ENCODE measurements at places on chromosomes 5 and 9.

GRCh38 chr5:173119719-173120118 is 24.6 kb upstream of the BNIP1 start:
- no peak for DNase-seq

- DNase-seq, result no peak
Measured at GRCh38 chr5:1185629-1186350, 15.6 kb upstream of the SLC6A19 start.

GRCh38 chr5:132102944-132103331 is 29.3 kb downstream of the CSF2 start:
- no peak for DNase-seq

- no peak for DNase-seq
Measured at GRCh38 chr5:126004636-126005035, 418.6 kb upstream of the GRAMD2B start.

DNA sequence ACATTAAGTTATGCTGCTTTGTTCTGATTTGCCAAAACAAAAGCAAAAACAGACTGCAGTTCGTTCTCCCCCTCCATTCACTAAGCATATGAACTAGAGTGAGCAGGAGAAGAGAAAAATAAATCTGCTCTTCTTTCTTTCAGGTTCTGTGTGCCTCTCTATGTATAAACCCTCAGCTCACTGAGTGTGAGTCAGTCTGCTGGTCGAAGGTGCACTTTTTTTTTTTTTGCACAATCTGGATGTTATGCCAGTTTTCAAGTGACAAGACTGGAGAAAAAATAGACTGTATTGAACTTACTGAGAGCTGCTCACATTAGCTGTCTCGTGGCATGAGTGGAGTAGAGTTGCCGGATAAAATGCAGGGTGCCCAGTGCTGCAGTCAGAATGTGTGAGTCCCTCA is 244.6 kb upstream of the ATP10B start:
- DNase-seq, result no peak

DNA sequence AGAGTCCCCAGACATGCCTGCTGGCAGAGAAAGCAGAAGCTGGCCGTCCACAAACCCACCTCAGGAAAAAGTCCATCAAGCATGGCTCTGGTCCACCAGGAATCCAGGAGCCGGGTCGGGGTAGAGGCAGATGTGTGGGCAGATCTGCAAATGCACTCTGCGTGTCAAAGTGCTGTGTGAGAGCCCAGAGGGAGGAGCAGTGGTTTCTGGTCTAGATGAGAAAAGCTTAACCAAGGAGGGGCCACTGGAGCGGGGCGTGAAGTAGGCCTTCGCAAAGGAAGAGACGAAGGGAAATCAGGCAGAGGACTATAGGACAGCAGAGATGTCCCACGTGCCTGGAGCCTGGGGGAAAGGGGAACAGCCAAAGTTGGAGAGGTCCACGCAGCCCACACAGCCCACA is 40.0 kb downstream of the TTLL11 start:
- no peak for DNase-seq

- no peak for DNase-seq
Measured at GRCh38 chr9:35905051-35905781, 786 bp upstream of the HRCT1 start.

GRCh38 chr5:177489119-177489716 is 8.2 kb downstream of the PDLIM7 start:
- no peak for DNase-seq

DNA sequence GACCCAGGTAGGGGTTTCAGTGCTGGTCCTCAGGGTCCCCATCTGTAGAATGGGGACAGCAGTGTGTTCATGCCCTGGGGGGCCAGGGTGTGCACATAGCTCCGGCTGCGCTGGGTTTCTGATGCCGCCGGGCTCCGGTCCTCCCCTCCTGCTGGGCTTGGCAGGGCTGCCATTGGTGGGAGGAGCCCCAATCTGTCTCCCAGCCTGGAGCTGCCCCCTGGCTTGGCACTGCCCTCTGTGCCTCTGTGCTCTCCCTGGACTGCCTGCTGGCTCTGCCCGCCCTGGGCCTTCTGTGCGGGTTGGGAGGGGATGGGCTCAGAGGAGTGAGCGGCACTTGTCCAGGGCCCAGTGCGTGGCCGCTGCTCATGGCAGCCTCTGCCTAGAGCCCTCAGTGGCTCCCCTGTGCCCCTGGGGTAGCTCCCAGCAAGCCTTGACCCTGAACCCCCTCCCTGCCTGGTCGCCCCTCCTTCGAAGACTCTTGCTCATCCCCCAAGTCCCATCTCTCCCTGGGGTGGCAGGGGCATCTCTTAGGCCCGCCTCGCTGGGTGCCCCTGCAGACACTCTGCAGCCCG is 35.7 kb downstream of the RXRA start:
- DNase-seq, result no peak

DNA sequence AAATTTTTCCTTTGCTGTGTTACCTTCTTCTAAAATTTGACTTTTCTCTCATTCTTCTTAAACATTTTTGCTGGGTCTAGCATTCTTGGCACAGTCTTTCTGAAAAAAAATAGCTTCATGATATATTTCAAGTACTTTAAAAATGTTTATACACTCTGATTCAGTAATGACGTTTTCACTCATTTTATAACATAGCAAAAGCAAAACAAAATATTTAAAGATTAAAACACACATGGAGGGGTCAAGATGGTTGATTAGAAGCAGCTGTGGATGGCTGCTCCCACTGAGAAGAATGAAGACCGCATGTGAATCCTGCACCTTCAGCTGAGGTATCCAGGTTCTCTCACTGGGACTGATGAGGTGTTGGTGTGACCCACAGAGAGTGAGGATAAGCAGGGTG is 188.2 kb downstream of the SGCD start:
- no peak for DNase-seq

DNA sequence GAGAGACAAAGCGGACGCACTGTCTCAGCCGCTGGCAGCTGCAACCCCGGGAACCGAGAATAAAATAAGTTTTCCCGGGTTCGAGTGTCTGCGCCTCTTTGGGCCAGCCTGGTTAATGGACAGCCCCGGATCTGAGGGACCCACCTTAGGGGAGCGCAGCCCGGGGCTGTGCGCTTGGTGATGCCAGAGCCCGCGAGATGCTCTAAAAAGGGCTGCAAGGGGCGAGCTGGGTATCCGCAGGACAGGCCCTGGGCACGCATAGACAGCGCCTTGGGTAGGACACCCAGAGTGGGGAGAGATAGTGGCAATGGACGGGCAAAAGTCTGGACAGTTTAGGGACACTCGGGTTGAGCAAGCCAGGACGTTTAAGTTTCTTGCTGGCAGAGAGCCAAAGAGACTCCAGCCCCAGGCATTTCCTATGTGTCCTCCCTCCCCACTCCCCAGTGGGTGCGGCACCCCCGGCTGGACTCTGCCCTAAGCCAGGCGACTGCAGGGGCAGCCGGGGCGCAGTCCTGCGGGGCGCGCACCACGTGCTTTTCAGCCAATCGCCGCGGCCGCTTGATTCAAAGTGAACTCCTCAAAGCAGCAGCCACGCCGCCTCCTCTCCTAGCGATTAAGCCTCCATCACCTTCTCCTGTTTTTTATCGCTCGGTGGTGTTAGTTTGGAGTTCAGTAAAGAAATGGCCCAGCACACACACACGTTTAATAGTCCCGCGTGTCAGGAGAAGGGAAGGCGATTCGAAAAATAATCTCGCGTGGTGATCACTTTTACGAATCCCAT is 616 bp upstream of the ENC1 start:
- DNase-seq, result peak; percentile 65

GRCh38 chr5:164119806-164120447 is 614.5 kb downstream of the MAT2B start:
- no peak for DNase-seq

DNA sequence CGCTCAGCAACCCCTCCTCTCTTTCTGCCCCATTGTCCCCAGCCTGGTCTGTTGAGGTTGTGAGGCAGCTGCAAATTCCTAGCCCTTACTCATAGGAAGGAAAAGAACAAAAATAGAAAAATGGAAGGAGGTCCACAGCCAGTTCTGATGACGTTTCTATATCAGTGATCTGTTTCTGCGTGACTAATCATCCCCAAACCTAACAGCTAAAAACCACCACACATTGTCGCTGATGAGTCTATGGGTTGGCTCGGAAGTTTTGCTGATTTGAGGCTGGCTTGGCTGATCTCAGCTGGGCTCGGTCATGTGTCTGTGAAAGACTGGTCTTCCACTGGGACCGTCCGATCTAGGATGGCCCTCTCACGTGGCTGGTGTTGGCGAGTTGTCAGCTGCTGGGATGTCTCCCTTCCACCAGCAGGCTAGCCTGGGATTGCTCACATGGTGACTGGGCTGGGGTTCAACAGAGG is 200.6 kb upstream of the ZNF618 start:
- no peak for DNase-seq

GRCh38 chr9:32015795-32016194 is 368.6 kb upstream of the ACO1 start:
- no peak for DNase-seq
